ENCODE measurements at places on chromosomes 5 and 9. TPM values are rescaled to one million over a fixed set of nuclear protein-coding genes. Genes with fewer than 3 reads are reported as not detected.
A peak's percentile ranks its signal among the peaks of the same experiment; 100 is the strongest.

DNA sequence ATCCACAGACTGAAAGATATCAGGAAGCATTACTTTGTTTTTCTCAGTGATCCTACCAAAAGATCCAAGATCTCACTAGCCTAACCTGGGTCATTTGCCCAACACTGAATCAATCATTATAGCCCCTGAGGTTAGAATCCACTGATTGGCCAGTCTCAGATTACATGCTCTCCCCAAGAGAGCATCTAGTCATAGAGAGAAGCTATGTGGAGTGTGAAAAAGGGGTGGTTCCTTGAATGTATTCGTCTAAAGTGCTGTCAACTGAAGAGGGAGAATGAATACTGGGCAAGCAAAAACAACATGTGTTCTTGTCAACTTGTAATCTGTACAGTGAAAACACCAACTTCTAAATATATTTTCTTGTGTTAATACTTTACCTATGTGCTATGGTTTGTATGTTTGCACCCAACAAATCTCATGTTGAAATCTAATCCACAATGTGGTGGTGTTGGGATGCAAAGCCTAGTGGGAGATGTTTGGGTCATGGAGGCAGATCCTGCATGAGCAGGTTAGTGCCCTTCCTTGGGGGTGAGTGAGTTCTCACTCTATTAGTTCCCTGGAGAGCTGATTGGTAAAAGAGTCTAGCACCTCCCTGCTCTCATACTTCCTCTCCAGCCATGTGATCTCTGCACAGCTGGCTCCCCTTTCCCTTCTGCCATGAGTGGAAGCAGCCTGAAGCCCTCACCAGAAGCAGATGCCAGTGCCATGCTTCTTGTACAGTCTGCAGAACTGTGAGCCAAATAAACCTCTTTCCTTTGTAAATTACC lies 60.3 kb upstream of the PJA2 start:
- DNase-seq = no peak

- DNase-seq = no peak
Observed at GRCh38 chr9:114077162-114077837, 800 bp downstream of the AMBP start.

Gene ADAMTS6
- total RNA-seq = 15.4 TPM

DNA sequence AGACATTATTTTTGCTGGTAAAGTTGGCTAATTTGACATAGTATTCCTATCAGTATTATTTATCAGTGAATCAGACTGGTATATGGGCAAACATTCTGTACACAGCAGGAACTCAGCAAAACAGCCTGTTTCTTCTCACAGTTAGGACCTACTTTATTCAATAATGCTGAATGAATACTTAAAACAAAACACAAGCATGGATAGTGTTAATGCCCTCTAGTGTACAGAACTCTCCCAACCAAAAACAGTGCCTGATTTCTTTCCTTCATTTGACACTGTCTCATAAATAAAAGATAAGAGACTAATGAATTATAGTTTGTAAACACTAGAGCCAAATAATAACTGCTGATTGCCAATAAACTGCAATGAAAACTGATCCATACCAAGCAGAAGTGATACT lies 1113.3 kb downstream of the PTPRD start:
- no peak for DNase-seq

DNA sequence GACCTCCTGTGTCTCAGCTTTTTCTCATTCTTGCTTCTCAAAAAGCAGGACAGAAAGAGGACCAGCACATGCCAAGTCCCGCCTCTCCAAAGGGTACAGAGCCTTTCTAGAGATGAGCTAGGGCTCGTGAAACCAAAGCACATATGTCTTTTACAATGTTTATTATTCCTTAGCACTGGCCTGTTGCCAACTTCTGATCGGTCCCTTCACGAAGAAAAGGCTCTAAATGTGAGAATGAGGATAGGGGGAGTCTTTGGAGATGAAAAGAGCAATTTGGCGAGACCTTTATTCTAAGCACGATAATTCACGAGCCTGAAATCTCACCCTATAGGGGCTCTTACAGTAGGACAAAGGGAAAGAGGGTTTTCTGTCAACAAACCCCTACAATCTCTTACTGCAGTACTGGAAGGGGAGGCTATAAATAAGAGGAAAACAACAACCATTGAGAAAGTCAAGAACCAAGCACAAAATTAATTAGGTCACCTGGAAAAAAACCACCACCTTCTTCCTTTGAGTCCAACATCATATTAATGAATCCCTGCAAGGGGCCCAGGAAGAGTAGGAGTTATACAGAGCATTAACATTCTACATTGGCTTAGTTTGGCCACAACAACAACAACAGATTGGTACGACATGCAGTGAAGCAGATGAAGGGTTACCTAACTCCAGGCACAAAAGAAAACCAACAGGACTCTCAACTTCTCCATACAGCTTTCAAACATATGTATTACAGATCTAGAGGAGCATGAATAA lies 309.5 kb downstream of the PDE4D start:
- DNase-seq = no peak

- peak; percentile 33 for DNase-seq
Observed at GRCh38 chr5:82851471-82851870, 225.7 kb downstream of the TMEM167A start.

- no peak for DNase-seq
Observed at GRCh38 chr5:180204276-180204819, 4.7 kb downstream of the RASGEF1C start.

Gene HMMR
- 46.5 TPM for total RNA-seq

Gene ALDH1B1
- 24.7 TPM for total RNA-seq

GRCh38 chr9:106816524-106816923 lies 46.4 kb upstream of the ZNF462 start:
- no peak for DNase-seq

GRCh38 chr5:140795259-140795641 lies 598 bp downstream of the PCDHA2 start:
- DNase-seq = no peak

DNA sequence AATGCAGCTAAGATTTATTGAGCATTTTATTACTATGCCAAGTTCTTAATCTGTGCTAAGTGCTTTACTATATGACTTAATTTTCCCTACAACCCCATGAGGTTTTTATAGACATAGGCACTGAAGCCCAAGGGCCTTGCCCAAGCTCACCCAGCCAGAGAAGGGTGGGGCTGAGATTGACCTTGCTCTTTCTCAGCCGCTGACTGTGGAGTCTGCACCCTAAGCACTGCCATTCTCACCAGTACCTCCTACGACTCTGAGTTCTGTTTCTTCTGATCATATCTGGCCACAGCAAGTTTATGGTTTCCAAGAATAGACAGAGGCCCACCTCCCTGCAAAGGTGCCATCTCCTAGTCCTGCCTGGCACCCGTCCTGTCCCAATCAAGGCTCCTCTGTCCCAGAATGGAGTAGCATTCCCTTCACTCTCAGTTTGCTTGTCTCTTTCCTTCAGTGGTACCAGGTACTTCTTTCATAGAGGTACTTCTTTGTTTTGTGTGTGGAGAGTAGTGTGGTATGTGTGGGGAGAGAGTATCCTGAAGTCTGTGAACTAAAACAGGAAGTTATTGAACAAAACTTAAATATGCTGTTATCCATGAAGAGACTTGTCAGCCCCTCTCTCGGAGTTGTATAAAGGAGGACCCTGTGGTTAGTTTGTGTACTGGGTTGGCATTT lies 42.6 kb downstream of the CSF1R start:
- DNase-seq = no peak

DNA sequence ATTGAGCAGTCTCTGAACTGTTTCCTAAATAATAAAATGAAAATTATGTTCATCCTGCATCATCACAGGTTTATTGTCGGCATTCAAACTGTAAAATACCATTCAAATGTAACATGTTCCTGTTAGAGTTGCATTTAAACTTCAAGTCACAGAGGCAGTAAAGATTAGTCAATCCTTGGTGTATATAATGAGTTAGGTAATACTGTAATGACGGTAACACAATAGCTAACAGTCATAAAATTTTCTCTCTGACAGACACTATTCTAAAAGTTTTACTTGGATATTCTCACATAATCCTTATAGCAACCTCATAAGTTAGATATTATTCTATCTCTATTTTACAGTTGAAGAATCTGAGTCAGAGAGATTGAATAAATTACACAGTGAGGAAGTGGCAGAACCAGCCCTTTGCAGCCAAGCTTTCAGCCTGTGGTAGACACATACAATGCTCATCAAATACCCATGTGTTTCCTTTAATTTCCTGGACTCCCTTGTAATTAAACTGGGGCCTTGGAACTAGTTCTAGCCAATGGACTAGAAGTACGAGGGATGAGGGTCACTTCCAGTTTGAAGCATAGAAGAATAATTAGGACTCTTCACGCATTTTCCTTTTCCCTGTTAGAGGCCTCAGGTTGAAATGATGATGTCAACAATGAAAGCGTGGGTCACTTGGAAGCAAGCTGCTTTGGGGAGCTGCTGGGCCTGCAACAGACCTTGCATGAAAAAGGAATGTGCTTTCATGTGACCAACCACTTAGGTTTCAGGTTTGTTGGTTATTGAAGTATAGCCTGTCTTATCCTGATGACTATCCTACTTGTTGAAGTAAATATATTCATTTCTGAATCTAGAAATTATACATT lies 12.3 kb upstream of the CAST start:
- no peak for DNase-seq

DNA sequence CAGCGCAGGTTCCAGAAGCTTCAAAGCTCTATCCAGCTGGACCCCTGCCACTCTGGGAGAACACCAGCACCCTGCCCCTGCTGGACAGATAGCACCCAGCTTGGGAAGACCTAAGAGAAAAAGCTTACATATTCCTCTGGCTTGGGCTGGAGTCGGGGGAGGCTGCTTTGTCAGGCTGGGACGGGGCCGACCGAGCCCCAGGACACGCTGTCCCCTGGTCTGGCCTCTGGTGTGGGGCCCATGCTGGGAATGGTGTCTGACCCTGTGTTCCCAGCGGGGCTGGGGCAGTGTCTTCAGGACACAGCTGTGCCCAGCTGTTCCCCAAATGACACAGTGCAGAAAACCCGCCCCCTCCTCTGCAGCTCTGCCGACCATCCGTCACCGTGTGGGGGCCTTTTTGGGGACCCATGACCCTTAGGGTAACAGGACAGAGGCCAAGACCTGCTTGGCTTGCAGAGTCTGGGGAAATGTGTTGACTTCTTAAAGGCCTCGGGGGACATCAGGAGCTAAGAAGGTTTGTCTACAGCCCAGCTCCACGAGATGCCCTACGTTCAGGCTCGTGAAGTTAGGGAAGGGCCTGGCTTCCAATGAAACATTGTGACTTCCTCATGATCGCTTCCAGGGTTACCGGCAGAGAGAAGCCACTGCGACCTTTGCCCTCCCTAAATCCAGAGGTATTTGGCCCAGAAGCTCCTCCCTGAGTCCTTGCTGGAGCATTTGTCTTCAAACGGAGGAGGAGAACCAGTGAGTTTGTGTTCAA lies 20.4 kb upstream of the SLC2A6 start:
- no peak for DNase-seq

GRCh38 chr5:154005648-154006047 lies 33.1 kb downstream of the FAM114A2 start:
- DNase-seq = no peak

DNA sequence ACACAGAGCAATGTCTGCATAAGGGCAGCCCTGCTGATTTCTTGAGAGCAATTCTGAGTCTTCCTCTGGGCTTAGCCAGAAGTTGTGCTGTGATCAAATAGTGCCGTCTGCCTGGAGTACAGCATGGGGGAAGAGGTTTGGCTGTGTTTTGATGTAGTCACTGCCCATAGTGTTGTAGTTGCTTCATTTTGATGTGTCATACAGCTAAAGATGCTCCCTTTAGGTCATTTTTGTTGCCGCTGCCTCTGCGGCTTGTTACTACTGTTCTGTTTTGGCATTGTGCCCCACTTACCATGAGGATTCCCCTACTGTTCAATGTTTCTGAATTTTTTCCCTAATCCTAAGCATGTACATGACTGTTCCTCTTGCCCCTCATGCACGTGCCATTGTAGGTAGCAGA lies 23.0 kb downstream of the SLC36A1 start:
- no peak for DNase-seq

DNA sequence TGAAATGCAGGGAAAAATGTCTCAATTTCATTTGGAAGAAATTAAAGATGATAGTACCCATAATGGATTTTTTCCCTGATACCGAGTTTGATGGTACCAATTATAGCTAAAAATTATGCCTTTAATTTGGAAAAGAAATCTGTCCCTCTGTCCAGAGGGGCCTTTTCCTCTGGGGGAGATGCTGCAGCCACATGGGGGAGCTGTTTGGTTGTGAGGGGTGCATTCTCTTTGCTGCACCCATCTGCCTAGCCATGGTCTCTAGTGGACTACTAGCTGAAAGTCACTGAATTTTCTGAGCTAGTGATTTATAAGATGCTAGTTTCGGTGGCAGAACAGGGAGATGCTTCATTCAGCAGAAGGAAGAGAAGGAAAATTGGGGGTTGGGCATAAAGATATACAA lies 9.6 kb downstream of the SEC61B start:
- peak; percentile 42 for DNase-seq
